ENCODE measurements at places on chromosomes 2 and 18. TPM values are rescaled to one million over a fixed set of nuclear protein-coding genes. Genes with fewer than 3 reads are reported as not detected.

DNA sequence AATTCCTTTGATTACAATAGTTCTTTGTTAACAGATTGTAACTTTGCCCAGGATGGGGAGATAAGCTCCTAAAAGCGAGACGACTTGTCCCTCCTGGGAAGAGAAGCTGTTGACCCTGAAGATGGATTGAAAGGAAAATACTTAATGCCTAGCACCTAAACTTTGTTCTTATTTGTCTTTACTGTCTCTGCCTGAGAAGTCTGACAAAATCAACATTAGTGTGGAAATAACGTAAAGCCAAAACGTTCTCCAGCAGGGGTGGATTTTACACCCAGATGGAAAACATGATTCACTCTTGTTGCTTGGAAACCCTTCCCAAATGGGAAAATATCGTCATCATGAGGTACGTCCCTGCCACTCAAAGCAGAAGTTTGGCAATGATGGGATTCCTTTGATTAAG, 450.1 kb downstream of the SLC4A3 start:
- DNase-seq = no peak

- no peak for DNase-seq
Measured at GRCh38 chr2:227207573-227207972, 43.1 kb downstream of the COL4A3 start.

DNA sequence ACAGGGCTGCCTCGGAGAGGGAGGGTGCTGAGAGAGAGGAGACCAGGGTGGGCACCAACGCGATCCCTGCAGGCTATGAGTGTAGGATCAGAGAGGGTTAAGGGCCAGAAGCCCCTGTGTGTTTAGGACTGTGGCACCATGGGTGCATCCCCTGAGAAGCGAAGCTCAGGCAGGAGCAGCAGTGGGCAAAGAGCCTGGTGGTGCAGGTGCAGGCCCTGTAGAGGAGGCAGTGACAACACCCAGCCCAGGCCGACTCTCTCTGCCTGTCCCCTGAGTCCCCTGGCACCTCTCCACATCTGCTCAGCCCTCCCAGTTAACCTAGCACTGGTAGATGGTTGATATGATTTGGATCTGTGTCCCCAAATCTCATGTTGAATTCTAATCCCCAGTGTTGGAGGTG, 139.8 kb downstream of the RNF152 start:
- DNase-seq = no peak

DNA sequence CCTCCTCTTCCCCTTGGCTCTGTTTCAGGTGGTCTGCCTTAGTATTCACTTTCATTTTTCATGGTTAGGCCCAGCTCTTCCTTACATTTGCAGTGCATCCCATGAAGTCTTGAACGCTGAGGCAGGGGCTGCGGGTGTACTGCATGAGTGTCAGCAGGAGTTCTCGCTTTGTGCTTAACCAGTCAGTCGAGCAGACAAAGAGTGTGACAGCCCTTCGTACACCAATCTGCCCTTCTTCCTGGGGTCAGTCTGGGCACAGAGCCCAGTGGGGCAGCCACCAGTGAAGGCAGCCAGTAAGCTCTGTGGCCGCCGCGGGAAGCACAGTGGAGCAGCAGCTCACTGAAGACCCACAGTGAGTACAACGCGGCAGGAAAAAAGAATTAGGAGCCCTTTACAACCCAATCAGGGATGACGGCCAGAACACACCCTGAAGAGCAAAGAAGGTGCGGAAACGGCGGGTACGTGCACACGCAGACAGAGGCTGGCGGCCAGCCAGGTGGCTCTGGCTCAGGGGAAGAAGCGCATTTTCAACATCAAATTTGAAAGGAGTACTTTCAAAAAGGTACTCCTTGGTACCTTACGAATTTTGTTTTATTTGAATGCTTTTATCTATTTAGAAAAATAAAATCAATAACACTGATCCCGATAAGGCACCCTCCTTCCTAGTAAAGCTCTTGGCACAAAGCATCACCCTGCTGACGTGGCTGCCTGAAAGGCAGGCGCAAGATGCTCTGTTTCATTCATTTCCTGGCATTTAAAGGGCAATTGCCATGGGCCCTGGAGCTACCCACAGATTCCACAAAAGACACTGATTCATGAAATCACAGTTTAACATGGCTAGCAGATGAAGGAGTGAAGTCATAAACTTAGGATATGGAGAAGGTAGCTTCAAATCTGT, 47.0 kb upstream of the SEMA4C start:
- DNase-seq = no peak

- no peak for DNase-seq
Measured at GRCh38 chr2:31978436-31978835, 32.4 kb downstream of the MEMO1 start.

The GPR45 gene
- total RNA-seq = not detected

DNA sequence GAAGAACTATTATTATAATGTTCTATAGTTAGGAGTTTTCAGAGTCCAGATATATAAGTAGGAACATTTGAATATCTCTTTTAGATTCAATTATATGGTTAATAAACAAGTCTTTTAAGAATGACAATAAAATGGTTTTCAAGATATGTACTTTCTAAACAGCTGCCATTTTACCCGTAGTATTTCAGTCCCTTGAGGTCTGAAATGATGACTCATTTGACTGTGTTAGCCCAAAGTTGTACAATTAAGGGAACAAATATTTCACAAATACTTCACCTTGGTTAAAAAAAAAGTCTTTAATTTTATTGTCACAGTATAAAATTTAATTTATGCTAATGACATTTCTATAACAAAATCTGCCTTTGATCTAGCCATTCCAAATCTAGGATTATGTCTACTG, 91.6 kb upstream of the TANK start:
- no peak for DNase-seq

- DNase-seq = no peak
Measured at GRCh38 chr2:134232868-134233727, 20.8 kb upstream of the MGAT5 start.

DNA sequence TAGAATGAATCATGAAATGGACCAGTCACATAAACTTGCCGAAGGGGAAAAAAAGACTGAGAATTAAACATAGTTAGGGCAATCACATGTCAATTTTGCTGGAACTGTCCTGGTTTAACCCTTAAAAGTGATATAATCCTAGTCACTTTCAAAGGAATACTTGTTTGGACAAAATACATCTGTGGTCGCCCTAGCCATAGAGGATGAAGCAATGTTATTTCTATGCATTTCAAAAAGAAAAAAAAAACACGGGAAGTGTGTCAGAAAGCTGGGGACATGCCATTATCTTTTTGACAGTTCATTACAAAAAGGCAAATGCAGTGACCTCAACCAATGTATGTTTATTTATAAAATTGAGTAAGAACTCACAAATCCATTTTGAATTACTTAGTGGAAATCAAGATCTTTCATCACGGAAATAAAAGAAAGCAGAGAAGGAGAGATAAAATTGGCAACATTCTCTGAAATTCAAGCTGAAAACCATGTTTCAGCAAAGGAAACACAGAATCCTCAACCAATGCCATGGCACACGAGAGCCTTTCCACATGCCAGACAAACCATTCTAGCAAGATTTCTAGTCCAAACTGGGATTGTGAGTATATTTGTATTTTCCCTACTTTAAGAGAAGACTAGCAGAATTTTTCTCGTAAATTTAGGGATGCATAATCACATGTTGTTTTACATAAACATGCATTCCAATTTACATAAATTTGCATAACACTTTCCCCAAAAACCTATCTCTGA, 854.3 kb upstream of the ACVR2A start:
- no peak for DNase-seq

The LRRTM1 gene
- total RNA-seq = not detected

- DNase-seq = no peak
Measured at GRCh38 chr2:158142165-158142564, 40.5 kb downstream of the UPP2 start.

GRCh38 chr2:187615364-187615763, 61.1 kb upstream of the TFPI start:
- DNase-seq = no peak

- no peak for DNase-seq
Measured at GRCh38 chr2:96801786-96802595, 14.1 kb upstream of the CNNM3 start.

The SPP2 gene
- 76.4 TPM for total RNA-seq

GRCh38 chr2:218890369-218890768, 9.7 kb downstream of the WNT10A start:
- DNase-seq = no peak

The ZSWIM2 gene
- not detected for total RNA-seq

DNA sequence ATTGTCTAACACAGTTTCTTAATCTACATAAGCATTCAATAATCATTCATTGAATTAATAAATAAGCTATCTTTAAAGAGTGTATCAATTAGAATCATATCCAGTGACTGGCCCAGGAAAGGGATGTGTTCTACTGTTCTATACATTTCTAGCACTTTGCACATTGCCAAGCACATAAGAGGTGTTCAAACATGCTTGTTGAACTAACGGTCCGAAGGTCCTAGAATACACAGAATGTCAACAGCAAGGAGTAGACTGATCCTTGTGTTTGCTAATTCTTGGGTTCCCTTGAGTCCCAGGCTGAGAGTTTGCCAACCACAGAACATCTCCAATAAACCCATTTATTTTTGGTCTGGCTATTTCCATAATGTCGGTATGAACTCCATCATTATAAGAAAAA, 331.7 kb upstream of the DCC start:
- DNase-seq = no peak

DNA sequence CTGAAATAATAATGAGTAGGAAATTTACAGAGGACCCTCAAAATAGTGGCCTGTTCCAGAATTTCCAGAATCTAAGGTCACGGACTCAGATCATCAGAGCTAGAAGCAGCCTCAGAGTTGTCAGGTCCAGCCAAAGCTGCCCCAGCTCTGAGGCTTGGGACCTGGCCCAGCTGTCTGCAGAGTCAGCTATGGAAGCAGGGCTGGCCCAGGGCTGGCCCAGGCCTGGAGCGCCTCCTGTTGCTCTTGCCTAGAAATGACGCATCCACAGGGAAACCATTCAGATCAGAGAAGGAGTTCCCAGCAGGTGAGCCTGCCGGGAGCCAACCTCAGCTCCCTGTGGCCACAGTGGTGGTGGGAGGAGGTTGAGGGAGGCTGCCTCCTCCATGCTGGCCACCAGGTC, 106.7 kb upstream of the ARL4C start:
- no peak for DNase-seq

DNA sequence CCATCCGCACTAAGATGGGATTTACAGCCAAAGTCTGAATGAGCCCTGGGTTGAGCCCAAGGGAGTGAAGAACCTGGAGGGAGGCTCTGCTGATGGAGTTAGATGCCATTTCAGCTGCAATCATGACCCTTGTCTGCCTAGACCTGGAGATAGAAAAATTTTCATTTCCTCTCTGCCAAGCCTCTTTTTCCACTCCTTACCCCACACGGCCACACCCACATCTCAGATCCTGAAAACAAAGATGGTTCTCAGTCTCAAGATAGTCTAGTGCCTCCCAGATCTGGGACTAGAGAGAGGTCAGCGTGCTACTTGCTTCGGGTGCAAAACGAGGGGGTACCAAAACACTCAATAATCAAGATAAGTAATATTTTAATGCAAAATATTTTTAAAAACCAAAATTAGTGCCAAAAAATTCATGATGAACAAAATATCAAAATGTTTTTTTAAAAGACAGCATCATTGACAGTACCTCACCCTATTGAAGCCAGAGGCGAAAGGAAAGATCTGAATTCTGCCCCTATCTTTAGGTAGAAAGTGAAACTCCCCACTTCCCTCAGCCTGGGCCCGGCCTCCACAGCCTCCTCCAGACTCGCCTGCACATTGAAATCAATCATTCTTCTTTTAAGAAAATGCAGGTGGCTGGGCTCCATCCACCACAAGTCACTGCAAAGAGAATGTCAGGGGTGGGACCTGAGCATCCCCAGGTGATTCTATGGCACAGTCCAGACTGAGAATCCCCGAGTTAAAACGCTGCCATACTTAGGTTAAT, 57.8 kb upstream of the GPR45 start:
- no peak for DNase-seq

- no peak for DNase-seq
Measured at GRCh38 chr2:108189316-108189715, 50.5 kb upstream of the SULT1C3 start.

DNA sequence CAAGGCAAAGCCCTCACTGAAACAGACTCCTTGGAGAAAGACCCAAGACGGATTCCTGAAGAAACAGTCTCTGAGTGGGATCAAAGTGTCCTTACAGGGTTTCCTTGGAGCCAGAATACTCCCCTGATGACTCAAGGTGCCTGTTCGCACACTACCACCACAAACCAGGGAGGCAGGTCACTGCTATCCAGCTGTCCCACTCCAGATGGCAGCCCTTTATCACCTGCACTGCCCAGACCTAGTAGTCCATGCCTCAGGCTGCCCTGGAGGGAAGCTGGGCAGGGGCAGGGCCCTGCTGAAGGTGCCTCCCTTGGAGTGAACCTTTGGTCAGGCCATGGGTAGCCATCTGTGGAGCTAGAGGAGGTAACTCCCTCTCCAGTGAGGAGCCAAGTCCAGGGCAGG, 34.1 kb downstream of the TRABD2A start:
- DNase-seq = no peak

DNA sequence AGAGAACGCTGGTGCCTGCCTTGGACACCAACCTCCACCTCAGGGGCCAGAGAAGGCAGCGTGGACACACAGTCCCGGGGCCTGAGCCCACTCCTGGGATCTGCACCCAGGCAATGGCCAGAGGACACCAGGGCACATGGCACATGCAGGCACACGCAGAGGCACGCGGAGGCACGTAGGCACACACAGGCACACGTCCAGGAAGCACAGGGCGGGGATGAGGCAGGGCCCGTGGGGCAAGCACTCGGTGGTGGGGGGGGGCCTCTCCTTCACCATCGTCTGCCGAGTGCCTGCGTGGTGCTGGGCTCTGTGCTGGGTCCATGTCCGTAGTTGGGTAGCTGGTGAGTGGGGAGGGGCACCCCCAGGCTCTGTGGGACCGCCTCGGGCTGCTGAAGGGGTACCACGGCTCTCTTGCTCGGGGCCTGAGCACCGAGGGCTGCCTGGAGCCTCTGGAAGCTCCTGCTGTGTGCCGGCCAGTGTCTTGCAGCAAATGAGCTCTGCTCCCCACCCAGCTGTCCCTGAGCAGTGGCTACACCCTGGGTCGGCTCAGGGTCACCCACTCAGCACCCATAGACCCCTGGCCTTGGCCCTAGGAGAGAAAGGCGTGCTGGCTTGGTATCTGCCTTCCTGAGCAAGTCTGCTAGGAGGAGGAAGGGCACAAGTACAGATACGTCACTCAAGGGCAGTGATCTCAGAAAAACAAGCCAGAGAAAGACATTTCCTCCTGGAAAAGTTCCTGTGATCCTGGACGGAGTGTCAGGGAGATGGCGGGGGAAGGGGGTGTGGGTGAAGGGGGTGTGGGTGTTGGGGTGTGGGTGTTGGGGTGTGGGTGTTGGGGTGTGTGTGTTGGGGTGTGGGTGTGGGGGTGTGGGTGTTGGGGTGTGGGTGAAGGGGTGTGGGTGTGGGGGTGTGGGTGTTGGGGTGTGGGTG, 26.4 kb downstream of the RTP5 start:
- peak; percentile 86 for DNase-seq

DNA sequence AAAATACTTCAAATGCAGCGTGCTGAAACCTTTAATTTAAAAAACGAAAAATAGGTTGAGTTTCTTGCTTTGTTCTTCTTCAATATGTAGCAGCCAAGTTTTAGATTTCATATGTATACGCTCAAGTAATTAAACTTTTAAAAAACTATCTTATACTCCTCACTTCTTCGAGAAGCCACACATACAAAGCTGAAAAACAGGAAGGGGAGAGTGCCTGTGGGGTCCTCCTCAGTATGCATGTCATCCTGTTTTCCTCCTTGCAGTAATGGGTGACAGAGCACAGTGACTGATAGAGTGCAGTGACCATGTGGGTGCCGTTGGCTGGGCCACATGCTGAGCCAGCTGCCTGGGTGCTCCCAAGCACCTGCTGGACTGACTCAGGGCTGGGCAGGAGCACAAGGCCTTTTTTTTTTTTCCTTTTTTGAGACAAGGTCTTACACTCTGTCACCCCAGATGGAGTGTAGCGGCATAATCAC, 33.3 kb downstream of the UXS1 start:
- no peak for DNase-seq

The SLC4A5 gene
- 1.2 TPM for total RNA-seq
